Activated T-helper 1 cell treated with anti-CD3 and anti-CD28 coated beads, Interleukin-2, amount 50 U/mL, for 16 hours (primary cell): ENCODE measurements at places on chromosomes 3 and 15.

GRCh38 chr3:10628891-10629670, 123.7 kb upstream of the ATP2B2 start:
- no peak for DNase-seq

DNA sequence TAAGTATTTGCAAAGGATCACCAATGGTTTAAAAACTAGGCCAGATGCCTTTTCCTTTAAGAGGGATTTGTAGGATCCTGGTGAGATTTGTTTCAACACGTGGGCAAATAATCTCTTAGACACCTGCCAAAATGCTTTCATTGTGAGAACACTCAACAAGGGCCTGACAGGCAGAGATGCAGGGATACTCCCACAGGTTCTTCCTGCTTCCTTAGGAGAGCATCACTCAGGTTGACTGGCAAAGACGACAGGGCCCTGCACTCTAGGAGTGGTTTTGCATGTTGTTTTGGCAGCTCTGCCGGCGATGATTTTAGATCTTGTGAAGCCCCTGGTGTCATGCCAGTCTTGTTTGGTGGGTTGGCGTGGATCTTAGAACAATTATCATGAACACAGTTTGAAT, 184.5 kb downstream of the NR1D2 start:
- no peak for DNase-seq

GRCh38 chr15:63953524-63953923, 92.8 kb downstream of the DAPK2 start:
- DNase-seq, result no peak

DNA sequence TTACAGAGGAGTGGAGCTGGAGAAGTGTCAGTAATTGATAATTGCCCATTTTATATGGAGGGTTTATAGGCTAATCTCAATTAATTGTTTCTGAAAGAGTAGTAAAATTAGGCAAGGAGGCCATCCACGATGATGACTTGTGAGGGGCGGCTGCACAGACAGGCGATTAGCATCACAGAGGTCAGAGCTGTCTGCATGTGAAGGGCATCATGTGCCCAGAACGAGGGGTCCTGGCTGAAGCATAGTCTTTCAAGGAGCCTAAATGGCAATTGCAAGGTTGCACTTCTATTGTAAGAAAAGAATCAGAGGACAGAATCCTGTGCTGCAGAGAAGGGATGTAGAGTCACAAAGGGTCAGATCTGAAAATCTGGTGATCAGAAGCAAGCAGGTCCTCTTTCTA, 196.6 kb downstream of the EBLN2 start:
- no peak for DNase-seq
